Renal pelvis (tissue), 12 donors: ENCODE measurements at places on chromosomes 3 and 15.

GRCh38 chr3:124918524-124918923 is 16.0 kb downstream of the MUC13 start:
- no peak for DNase-seq

DNA sequence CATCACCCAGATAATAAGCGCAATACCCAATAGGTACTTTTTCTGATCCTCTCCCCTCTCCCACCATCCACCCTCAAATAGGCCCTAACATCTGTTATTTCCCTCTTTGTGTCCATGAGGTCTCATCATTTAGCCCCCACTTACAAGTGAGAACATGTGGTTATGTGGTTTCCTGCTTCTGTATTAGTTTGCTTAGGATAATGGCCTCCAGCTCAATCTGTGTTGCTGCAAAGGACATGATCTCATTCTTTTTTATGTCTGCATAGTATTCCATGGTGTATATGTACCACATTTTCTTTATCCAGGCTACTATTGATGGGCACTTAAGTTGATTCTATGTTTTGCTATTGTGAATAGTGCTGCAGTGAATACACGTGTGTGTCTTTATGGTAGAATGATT is 165.4 kb downstream of the MBNL1 start:
- no peak for DNase-seq

DNA sequence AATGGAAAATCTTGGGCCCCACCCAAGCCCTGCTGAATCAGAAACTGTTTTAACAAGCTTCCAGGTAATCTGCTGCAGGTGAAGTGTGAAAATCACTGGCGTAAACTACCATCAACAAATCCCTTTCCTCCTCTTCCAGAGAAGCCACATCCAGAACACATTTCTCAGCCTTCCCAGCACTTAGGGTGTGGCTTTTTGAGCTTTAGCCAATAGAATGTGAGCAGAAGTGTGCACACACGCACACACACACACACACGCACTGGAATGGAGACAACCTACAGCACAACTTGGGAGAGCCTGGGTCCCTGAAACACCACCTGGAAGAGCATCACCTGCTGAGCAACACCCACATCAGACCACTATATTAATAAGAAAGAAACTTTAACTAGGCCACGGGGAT is 98.6 kb downstream of the OSBPL10 start:
- DNase-seq, result no peak

- DNase-seq, result no peak
Measured at GRCh38 chr15:69562116-69562515, 109.5 kb downstream of the RPLP1 start.

- no peak for DNase-seq
Measured at GRCh38 chr3:25120665-25121064, 307.4 kb upstream of the RARB start.

- no peak for DNase-seq
Measured at GRCh38 chr3:131505421-131505820, 2.6 kb upstream of the MRPL3 start.

- DNase-seq, result no peak
Measured at GRCh38 chr15:65887565-65887964, 18.3 kb downstream of the RAB11A start.

DNA sequence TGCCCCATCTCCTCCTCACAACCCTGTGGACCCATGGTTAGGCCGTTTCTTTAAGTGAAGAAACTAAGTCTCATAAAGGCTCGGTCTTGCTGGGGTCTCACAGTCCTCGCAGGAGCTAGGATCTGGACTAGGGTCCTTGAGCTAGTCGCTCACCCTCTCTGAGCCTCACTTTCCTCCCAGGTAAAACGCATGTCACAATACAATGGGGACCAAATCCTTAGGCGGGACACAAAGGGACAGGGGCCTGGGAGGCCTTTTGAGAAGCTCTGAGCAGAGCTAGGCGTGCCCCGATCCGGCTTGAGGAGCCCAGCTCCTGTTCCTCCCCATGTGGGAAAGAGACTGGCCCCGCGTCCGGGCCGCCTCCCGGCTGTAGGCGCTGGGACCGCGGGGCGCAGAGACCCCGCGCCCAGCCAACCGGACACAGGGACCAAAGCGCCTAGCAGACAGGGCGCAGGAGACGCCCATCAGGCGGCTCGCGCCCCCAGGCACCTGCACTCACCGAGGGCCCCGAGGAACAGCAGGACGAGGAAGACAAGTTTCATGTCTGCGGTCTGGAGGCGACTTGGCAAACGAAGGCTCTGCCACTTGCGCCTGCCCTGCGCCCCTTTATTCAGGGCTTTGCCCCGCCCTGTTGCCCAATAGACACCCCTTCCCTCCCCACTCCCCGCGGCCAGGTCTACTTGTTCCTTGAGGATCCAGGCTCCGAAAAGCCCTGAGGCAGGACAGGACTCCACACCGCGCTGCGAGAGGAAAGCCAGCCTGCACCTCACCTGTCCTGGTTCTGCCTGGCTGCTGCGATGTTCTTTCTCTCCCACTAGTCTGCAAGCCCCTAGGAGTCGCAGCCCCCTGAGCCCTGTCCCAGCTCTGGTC is at the start of gene LTF:
LTF (minus strand) TSS at position 580 of the 870 bp plus-strand sequence; CDS start at position 542, 38 bp downstream.
- DNase-seq, result no peak

GRCh38 chr3:151987893-151988292 is 114.5 kb downstream of the SUCNR1 start:
- no peak for DNase-seq

DNA sequence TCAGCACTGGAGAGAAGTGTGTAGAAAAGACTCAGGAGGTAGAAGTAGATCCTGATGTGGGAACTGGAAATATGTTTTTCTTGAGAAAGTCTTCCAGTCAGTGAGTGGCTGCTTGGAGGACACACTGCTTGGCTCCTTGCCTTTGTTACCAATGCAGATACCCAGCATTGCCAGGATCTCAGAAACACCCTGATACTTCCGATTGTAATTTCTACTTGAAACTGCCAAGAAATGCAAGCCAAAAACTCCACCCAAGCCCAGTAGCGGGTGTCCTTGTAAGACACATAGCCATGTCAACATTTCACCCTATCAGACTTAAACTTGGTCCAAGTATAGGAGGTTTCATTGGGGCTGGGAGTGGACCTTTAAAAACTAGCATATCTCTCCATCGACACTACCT is 141.8 kb downstream of the ALDH1A2 start:
- no peak for DNase-seq

- DNase-seq, result no peak
Measured at GRCh38 chr15:47820747-47821319, 103.5 kb downstream of the SEMA6D start.

DNA sequence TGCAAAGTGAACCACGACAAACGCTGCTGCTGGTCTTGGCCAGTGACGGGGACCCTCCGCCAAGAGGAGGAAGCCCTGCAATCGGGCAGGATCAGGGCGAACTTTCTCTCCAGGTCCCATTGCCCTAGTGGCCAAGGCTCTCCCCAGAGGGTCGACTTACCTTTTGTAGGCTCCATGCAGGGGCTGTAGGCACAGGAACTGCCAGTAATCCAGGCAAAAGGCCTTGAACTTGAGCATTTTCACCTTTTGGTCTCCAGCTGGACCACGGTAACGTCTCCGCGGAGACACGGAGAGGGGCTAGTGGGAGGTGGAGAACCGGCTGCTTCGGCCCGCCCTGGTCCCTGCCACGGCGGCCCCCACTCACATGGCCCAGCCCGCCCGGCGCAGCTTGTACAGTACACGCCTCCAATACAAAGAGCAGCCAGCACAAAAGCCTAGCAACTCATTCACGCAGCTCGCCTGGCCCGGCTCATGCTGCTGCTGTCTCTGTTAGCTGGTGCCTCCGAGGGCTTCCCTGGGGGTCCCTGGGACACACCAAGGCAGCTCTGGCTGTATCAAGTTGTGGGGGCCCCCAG is 31.0 kb downstream of the IQSEC1 start:
- no peak for DNase-seq

GRCh38 chr3:15690748-15691147 is 89.2 kb downstream of the BTD start:
- no peak for DNase-seq

DNA sequence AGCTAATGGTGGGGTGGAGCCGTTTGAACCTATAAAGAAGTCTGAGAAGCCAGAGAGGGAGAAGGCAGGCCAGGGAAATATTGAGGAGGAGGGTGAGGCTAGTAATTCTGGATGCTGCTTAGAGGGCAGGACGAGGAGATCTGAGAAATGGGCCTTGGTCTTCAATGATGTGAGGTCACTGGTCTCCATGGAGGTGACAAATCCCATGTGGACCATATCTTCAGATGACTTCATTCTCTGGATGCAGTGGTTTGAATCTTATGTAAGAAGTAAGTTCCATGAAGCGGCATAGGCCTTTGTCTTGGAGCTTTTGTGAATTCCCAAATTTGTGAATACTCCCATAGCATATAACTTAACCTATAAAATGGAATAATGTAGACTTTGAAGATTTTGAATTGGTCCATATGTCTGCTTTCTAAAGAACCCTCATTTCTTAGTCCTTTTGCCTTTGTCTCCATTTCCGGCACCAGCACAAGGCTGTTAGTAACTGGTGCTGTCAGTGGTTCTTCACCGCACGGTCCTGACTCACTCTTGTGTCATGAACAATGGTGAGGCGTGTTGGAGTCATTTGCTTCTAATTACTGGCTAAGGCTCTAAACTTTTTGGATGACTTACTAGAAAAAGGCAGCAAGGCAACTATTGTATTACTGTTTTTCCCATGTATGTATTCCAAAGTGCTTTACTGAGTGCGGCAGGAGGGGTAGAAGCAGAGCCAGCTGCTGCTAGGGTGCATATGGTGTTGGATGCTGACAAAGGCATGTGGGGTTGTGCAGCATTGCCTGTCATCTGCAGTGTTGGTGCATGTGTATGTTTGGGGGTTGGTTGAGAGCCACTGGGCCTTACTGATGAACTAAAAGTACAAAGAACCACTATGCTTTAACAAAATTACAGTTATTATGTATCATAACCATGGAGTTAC is 279.3 kb upstream of the C2CD4B start:
- no peak for DNase-seq

DNA sequence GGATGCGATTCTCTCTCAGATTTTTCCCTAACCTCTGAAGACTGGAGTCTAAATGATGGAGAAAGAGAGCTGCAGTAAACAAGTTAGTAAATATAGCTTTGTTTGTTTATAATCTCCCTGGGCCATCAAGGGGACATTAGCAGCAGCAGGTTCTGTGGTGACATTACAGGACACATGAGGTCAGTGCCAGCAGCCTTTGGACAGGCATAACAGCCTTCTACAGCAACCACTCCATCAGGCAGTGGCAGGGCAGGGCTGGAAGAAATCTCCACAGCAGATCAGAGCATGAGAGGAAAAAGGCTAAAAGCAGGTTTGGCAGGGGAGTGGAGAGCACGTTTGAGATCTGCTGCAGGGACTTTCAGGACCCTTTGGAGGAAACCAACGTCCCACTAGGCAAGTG is 127.6 kb upstream of the ACP3 start:
- no peak for DNase-seq
